Activated gamma-delta T cell (primary cell): ENCODE measurements at places on chromosomes 12 and 14.

GRCh38 chr12:122668268-122668667 lies 34.9 kb downstream of the HCAR2 start:
- DNase-seq, result no peak

DNA sequence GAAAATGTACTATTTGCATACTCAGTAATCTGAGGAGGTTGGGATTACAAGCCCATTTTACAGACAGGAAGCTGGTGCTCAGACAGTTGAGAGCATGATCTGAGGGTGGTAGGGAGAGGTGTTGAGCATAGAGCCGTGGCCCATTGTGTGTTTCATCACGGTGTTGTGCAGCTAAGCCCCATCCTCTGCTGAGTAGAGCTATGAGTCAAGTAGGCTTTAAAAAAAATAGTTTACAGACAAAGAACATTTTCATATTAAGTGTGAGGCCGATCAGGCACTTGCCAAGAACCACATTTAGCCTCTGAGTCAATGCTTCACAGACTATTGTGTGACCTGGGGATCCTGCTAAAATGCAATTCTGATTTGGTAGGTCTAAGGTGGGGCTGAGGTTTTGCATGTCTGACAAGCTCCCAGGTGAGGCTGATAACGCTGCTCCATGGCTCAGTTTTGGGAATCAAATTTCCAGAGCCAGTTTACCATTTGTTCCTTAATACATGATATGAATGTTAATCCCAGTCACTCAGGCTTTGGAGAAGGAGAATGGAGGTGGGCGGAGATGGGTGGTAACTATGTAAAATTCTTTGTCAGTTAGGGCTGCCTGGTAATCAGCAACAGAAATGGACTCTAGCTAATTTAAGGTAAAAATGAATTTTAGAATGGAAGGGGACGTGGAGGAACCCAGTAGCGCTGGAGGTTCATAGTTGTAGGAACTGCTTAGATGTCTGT lies 22.2 kb downstream of the ZNF664 start:
- DNase-seq, result no peak

GRCh38 chr12:80868576-80868975 lies 69.2 kb downstream of the LIN7A start:
- no peak for DNase-seq

DNA sequence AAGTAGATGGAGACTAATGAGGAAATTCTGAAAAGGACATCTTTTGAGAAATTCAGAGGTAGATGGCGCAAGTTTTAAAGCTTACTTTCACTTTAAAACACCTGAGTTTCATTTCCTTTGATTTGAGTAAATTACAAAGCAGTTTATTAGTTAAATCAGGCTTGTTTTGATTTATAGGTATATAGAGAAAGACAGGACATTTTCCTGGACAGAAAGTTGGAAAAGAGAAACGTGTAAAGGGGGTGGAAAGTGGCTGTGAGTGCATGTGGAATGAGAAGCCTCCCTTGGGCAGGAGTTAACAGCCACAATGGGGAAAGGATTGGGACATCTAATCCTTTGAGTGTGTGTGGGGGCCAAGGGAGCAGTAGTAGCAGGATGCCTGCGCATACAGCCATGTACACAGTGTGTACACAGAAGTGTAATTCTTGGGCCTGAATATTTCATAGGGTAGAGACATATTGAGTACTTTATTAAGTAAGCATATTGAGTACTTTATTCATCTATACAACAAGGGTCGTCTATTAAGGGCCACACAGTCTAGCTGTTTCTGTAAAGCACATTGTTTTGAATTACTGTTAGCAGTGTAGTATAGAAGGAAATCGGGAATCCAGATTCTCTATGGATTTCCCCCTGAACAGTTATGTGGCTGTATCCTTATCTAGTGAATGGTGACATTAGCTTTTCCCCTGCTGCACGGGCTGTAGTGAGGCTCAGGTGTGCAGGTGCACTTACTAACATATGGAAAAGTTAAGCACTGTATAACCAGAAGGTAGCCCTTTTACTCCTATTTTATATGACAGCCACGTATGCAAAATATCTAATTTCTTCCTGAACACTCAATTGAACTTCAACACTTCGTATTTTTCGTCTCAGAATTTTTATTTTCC lies 19.1 kb downstream of the MARK3 start:
- DNase-seq, result no peak
